ENCODE measurements at places on chromosomes 4 and X.

DNA sequence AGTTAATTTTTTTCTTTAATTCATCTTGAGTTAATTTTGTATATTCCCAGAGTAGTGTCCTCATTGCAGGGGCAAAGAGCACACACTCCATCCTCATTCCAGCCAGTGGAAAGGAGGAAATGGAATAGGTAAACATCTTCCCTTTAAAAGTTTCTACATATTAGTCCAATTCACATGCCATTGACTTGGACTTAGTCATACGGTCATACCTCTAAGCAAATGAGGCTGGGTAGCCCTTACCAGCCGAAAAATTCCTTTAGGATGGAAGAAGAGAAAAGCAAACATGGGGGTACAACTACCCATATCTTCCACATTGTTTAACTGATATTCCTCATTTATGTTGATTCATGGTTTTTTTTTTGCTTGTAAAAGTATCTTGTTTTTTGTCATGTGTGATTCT lies 37.4 kb upstream of the NDP start:
- no peak for DNase-seq

DNA sequence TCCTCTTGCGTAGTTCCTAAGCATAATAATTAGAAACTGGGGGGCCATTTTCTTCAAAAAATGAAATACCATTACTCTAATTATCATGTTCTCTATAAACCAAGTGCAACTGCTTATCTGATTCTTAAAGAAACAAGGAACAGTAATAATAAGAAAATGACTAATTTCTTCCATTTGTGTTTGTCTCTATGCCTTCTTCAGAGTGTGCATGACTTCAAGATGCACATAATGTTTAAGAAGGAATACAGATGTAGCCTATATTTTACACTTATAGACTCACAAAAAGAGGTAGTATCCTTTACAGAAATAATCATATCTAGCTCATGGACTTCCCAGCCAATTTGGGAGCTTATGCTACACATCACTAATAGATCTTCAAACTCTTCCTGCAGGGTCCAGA lies 131.7 kb downstream of the CHRNA9 start:
- peak; percentile 15 for DNase-seq

GRCh38 chrX:75603833-75604232 lies 81.0 kb upstream of the ZDHHC15 start:
- DNase-seq: peak; percentile 48

- DNase-seq: no peak
Measured at GRCh38 chr4:3199653-3200422, 49.1 kb upstream of the MSANTD1 start.

- DNase-seq: no peak
Measured at GRCh38 chr4:165767671-165768070, 105.4 kb upstream of the TLL1 start.

GRCh38 chr4:7358100-7358735 lies 76.5 kb downstream of the PSAPL1 start:
- DNase-seq: no peak

- no peak for DNase-seq
Measured at GRCh38 chr4:53734584-53735353, 143.5 kb upstream of the LNX1 start.

DNA sequence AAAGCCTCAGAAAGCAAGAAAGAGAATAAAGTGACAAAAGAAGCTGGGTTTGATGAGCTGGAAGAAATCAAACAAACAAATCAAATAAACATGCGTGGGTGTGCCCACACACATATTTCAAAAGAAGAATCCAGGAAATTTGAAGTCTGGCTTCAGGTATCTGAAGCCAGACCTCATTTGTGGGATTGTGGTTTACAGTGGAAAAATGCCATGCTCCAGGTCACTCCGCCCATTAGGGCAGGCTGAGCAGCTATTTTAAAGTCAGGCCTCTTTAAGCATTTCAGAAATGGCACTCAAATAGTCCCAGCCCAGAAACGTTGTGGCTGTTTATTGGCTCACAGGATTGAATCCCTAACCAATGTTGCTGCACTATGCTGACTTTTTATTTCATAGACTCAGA lies 226.1 kb upstream of the F9 start:
- no peak for DNase-seq

DNA sequence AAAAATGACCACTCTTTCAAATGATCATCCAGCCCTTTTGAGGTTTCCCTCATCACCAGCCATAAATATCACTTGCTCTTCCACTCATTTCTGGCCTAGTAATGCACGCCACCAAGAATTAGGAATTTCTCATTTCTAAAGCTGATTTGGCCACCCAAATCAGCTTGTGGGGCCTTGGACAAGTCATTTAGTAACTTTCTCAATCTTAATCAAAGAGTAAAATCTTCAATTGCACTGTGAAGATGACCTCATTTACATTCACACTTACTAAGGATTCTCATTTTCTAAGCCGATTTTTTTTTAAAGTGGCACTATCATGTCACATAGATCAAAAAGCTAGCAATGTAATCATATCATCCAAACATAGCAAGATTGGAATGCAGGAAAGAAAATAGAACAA lies 150.0 kb upstream of the HHIP start:
- DNase-seq: no peak

- DNase-seq: peak; percentile 85
Measured at GRCh38 chr4:6250235-6250983, 19.2 kb upstream of the WFS1 start.

GRCh38 chrX:63713526-63713925 lies 71.5 kb downstream of the ARHGEF9 start:
- DNase-seq: no peak

GRCh38 chr4:143455211-143455610 lies 58.3 kb upstream of the SMARCA5 start:
- DNase-seq: no peak

GRCh38 chrX:134752981-134753717 lies 94.9 kb upstream of the PLAC1 start:
- DNase-seq: no peak

- DNase-seq: no peak
Measured at GRCh38 chr4:129822701-129823100, 726.7 kb downstream of the C4orf33 start.

DNA sequence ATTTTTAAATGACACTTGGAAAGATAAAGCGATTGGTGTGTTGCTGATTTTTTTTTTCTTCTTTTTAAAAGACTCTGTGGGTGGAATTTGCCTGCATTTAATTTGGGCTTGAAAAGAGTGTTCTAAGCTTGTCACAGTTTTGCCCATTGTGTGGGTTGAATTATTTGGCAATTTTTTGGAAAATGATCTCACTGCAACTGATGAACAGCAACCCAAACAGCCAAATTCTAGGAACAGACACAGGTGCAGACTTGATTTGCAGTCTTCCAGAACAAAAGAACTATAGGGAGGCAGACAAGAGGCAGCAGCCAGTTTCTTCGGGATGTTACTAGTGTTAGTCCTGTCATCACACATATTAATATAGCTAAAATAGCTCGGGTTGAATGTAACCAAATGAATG lies 40.5 kb downstream of the CASP6 start:
- no peak for DNase-seq

GRCh38 chrX:30309139-30309571 lies at the start of gene NR0B1:
TSS of gene NR0B1 (minus strand) at chrX:30309390. CDS start at chrX:30309363, 27 bp downstream.
- DNase-seq: peak; percentile 9

GRCh38 chr4:140367738-140368137 lies 5.7 kb upstream of the SCOC start:
- DNase-seq: no peak

DNA sequence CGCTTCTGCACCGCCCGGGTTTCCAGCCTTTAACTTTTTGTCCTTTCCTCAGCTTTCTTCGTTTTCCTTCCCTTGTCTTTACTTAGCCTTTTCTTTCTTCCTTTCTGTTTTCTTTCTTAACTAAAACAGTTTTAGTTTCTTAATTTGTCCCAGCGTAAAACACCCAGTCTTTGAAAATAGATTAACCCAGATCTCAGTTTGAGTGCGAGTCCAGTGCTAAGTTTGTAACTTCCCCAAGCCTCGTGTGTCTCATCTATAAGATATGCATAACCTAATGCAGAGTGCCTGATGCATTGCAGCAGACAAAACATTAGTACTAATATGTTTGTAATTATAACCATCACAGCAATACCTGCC lies 460 bp upstream of the GEMIN8 start:
- no peak for DNase-seq

- DNase-seq: peak; percentile 61
Measured at GRCh38 chr4:26288355-26288909, 32.4 kb upstream of the RBPJ start.

GRCh38 chr4:131447883-131448282 lies 1701.2 kb upstream of the PCDH10 start:
- no peak for DNase-seq

- no peak for DNase-seq
Measured at GRCh38 chr4:101295691-101296090, 51.6 kb downstream of the PPP3CA start.

- DNase-seq: no peak
Measured at GRCh38 chr4:155761916-155762315, 3.1 kb downstream of the GUCY1B1 start.

- DNase-seq: no peak
Measured at GRCh38 chr4:120671538-120671937, 251.0 kb downstream of the PRDM5 start.

GRCh38 chr4:158176108-158176507 lies 3.3 kb upstream of the GASK1B start:
- no peak for DNase-seq

- no peak for DNase-seq
Measured at GRCh38 chr4:185839194-185839712, 27.3 kb upstream of the SORBS2 start.

DNA sequence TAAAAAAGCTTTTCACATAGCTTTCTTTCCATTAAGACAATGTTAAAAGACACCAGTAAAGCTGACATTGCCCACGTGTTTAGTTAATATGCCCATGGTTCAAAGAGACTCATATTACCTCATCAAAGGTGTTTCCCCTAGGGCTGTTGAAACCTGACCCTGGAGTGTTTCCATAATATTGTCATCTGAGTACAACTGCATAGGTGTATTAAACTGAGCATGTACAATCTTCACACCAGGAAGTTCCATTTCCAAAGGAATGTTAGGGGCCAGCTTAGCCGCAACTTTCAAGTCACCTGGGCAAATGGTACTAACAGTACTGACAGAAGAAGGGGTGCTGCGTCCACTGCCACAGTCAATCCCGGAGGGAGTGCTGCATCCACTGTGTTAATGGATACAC lies 27.1 kb downstream of the PDLIM3 start:
- no peak for DNase-seq

DNA sequence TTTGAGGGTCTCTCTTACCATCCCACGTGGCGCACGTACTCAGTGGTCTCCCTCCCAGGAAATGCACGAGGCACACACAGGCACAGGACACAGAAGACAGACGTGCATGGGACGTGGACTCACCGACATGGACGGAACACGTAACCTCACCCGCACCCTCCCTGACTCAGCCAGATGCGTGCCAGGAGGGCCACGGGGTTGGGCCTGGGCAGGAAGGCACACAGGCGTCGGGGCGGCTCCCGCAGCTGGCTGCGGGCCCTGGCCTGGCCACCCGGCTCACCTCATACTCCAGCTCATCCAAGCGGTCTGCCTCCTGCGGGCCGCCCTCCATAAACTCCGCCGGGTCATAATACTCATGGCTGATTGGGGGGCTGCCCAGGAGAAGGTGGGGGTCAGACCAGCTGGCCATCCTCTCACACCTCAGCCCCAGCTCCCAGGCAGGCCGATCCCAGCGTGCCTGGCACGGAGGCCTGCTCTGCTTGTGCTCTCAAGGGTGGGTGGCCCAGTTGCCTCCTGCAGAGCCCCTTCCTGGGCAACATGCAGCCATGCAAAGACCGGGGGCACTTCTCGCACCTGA lies 12.6 kb downstream of the SSR4 start:
- DNase-seq: no peak

- DNase-seq: no peak
Measured at GRCh38 chrX:39619182-39620009, 478.4 kb downstream of the BCOR start.

DNA sequence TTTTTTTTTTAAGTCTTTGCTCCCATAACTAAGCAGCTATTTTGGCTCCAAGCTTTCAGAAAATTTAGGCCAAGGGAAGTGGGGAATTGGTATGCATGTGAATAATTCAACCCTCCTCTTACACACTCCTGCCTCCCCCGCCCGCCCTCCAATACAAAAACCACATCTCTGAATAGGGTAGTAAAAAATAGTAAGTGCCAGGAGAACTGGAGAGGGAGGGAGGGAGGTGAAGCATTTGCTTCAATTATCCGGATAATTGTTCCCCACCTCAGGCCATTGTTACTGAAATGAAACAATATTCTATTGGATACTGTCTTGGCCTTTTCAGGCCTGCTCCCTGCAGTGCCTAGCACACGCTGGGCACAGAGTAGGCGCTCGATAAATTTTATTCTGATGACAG lies 5.5 kb upstream of the GSX2 start:
- DNase-seq: no peak

GRCh38 chrX:32514986-32515385 lies 696.4 kb downstream of the DMD start:
- DNase-seq: peak; percentile 13

DNA sequence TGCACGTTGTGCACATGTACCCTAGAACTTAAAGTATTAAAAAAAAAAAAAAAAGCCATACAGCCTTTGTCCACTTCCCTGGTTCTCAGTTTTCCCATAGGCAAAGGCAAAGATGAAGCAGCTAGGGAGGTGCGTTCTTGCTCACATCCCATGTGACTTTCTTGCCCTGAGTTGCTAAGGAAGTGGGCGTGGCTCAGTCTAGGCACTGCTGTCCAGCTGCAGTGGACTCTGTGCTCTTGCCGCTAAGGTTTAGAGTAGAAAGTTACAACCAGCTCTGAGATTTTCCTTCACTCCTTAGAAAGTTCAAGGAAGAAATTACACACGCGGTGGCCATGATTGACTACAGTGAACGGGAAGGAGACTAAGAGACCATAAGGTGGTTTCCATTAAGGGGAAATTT lies 144.7 kb downstream of the NAA11 start:
- no peak for DNase-seq

DNA sequence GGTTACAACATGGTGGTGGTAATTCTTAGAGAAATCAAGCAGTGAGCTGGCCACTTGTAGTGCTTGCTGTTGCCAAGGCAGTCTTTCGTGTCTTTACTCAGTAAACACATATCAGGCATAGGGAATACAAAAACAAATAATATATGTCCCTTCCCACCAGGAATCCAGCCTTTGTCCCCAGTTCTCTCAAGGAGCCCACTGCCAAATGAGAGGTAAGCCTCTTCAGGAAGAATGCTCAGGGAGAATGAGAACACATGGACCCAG lies 421 bp upstream of the PLAC1 start:
- DNase-seq: no peak

- no peak for DNase-seq
Measured at GRCh38 chrX:97066381-97066780, 182.7 kb downstream of the RPA4 start.

GRCh38 chr4:88967883-88968331 lies 89.1 kb downstream of the FAM13A start:
- DNase-seq: no peak

DNA sequence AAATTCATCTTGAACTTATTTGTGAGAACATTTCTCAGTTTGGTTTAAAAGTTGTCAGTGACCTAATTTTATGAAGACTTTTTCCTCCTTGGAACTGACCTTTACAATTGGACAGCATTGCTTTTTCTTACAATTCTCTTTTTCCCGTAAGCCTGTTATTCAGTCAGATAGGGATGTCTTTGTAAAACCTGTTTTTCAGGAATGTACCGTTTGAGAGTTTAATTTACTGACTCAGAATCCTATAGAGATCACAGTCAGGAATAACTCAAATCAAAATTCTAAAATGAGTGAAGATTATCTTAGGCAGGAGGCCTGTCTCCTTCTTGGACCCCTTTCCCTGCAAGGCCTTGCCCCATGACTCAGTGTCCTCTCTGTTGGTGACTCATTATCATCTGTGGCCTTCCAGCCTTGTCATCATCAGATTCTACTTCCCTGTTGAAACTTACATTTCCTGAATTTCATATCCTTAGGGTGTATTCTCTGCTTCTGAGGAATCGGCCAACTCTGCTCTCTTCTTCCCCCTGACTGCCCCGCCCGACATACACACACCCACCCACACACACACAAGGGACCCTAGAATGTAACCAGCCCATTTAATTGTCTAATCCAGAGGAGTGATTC lies 99.8 kb downstream of the ARHGAP10 start:
- no peak for DNase-seq
